Cerebellar nuclear complex (tissue), 1 donor: ENCODE measurements at places on chromosomes 1 and 21.

DNA sequence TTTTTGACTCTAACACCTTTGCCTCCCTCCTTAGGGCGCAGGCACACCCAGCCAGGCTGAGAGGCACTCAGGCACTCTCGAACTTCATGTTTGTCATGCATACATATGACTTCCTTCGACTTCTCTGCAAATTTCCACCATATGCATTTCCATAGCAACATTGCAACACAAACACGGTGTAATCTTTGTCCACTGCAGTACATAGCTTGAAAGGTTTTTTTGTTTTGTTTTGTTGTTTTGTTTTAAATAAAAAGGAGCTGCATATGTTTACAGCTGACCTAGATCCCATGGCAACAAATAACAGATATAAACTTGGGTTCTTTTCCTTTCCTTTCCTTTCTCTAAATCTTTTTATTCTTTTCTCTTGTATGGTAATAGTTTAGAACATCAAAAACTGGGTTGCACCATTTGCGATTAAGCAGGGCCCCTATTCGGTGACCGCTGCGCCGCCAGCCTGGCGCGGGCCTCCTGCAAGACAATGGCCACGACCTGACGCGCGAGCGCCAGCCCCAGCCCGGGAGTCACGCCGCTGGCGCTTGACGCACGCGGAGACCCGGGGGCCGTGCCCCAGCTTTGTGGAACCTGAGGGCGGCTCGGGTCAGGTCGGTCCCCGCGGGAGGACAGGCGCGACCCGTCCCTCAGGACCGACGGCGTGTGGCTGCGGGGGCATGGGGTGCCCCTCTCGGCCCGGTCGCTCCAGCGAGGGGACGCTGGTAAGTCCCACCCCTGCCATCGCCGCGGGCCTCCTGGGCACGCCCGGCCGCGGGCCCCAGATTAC lies 35.2 kb downstream of the CCN1 start:
- DNase-seq, result no peak

DNA sequence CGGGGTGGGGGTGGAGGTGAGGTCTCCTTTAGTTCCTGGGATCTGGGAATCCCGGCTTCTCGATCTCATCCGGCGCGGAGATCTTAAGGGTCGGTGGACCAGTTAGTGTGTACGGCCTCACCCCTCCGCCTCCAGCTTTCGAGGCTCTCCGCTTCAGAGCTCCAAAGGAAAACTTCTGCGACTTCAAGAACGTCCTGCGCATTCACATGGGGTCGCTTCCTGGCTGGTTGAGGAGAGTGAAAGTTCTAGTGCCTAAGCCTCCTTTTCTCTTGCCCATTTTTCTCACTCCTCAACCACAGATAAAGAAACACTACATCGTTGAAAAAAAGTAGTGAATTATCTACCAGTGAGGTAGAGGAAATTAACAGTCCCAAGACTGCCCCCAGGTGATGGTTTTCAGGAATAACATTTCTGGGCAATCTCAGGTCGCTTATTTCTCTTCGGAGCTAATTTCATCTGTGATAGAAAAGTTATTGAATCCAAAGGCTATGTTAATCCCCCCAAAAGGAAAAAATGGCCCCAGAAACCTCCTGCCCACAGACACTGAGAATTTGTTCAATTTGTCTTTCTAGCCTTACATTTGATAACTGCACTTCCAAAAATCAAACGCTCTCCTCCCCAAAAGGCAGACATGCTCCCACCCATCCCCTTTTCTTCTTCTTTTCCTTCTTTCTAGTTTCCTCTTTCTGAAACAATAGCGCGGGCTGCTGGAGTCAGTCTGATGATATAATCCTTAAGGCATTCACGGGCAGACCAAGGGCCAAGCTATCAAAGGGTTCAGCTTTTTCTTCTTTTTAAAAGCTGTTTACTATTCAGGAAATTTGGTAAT lies 20.6 kb upstream of the TBX15 start:
- no peak for DNase-seq

- DNase-seq, result no peak
Observed at GRCh38 chr1:204530932-204531331, 14.7 kb downstream of the MDM4 start.

- DNase-seq, result no peak
Observed at GRCh38 chr1:22804406-22804805, 93.8 kb downstream of the EPHB2 start.

DNA sequence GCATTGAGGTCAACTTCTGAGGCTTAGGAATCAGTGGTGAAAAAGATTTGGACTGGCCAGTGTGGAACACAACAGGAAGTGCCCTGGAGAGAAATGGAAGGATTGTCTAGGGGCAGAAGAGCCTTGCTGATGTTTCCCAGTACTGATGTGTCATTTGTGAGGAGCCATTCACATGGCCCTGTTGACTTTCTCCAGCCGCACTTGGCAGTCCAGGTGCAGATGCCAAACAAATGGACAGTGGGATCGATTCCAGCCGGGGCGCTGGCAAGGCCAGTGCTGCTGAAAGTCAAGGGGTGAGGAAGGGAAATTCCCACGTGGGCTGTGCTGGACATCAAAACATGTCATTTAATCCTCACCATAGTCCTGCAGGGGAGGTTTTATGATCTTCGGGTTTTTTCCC lies 4.9 kb upstream of the TRIM63 start:
- DNase-seq, result no peak

DNA sequence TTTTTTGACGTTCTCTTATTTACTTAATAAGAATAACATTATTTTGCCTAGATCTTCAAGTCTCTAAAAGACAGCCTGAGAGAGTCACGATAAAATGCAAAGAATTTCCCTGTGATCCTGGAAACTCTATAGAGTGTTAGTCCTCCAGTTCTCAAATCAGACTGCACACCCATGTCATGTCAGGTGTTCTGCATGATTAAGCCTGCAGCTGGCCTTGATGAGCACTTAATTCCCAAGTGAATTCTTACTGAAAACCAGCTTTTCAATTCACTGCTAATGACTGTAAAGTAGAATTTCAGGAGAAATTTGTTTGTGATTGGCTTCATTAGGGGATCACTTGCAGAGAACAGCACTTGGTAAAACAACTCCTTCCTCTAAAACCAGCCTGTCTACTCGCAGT lies 41.9 kb downstream of the CHML start:
- DNase-seq, result no peak

DNA sequence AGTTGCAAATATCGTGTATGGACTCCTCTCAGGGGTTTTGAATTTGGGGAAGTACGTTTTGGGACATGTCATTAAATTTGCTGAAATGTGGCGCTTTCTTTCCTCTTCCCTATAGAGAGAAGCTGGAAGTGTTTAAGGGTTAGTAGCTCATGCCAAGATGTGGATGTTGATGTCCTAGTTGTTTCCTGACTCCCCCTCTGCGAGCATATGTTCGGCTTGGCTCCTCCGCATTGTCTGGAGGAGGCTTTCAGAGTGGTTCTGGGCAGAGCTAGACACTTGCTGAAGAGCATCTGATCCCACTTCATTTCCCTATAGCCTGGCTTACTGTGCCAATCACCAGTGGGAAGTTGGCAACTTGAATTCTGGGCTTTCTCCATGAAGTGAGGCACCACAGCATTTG lies 347.4 kb upstream of the B3GALT2 start:
- DNase-seq, result no peak

- DNase-seq, result no peak
Observed at GRCh38 chr1:217272385-217272784, 358.5 kb downstream of the GPATCH2 start.

DNA sequence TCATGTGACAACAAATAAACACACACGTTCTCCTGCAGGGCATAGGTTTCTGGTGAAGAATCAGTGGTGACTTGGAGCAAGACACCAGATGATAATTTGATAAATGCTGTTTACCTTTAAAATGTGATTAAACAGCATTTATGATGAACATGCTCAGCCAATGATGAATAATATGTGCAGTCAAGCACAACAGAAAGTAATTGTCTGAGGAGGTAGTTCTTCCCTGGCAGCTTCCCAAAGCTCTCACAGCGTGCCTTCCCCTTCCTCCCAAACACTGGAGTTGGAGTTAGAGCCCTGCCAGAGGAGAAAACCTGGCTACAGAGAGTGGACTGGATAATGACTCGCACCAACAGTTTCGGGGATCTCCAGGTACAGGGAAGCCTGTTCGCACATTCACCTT lies 463.5 kb downstream of the SMYD3 start:
- no peak for DNase-seq

GRCh38 chr1:194367121-194367520 lies 1180.7 kb upstream of the B3GALT2 start:
- DNase-seq, result no peak

DNA sequence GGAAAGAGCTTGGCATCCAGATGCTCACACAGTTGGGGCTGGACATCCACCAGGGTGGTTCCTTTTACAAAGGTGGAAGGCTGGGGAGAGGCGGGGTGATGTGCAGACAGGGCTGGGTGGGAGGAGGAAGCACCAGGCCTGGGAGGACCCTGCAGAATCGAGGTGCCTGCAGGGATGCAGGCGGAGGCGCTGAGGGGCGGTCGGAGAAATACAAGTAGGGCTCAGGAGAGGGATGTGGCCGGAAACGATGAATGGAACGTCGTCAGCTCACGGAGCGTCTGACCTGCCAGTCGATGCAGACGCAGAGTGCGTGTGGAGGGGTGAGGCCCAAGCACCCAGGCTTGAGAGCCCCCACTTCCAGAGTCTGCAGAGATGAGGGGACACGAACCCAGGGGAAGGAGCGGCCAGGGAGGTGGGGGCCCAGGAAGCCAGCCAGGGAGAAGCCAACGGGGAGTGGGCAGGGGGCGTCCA lies 63.4 kb downstream of the TRIM11 start:
- no peak for DNase-seq

- no peak for DNase-seq
Observed at GRCh38 chr1:198117267-198117666, 39.5 kb upstream of the NEK7 start.

DNA sequence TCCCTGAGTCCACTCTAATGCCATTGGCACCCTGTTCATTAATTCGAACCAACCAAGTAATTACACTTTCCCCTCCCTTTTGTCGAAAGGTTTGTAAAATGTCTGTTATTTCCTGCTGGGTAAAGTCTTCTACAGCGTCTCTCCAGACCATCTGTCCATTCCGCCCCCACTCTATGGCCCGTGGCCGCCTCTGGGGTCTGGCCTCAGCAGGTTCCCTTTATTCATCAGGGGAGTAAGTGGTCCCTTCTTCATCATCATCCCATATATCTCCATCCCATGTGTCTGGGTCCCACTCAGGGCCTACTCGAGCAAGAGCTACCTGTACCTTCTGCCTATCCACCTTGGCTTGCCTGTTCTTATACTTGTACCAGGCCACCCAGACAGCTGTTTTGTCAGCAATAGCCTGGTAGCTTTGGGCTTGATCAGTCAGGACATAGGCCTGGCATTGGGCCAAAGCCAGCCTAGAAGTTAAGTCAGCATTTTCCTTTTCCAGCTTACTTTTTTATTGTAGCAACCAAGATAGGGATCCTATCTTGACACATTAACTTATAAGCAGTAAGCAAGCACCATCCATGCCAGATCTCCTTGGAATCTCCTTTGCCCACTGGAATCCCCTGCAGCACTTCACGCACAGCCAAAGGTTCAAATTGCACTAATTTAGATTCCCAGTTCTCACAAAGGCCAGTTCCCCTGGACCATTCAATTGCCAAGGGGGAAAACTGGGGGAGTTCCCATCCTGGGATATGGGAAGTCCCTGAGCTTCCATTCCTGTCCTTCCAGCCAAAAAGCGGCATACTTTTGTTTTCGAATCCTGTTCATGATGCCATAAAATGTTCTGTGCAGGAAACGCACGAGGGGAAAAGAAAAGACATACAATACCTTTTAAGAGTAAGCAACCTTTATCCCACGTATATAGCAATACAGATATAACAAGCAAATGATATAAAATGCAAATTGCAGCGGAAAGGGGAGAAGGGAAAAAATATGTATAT lies 6.6 kb upstream of the STUM start:
- no peak for DNase-seq

GRCh38 chr1:161037661-161038522 lies 872 bp downstream of the TSTD1 start:
- no peak for DNase-seq

DNA sequence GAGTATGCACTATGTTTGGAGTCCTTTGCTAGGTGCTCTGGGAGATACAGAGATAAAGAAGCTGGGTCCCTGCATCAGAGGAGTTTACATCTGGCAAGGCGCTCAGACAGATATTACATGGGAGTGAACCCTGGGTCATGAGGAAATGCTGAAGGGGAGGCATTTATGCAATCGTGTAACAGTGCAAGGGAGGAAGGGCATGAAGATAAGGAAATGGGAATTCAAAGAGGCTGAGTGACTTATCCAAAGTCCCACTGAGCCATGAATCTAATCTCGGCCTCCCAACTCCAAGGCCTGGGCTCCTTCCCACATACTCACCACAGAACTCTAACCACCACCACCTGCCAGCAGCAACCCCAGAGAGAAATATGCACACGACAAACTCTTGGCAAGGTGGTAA lies 51.6 kb downstream of the FAM163A start:
- no peak for DNase-seq

DNA sequence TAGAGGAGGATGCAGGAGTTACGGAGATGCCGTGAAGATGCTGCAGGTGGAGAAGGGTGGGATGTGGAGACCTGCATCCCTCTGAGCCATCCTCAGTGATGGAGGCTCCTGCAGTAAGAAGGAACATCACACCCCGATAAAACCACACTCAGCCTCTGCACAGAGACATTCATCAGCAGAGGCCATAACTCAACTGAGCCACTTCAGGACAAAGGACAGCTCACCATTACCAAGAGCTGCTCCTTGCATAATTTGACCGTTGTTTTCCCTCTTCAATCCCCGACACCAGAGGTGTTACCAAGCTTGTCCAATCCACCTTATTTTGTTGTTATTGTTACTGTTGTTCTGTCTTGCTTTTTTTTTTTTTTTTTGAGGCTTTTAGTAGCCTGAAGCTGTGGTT lies 543.9 kb downstream of the AJAP1 start:
- no peak for DNase-seq

DNA sequence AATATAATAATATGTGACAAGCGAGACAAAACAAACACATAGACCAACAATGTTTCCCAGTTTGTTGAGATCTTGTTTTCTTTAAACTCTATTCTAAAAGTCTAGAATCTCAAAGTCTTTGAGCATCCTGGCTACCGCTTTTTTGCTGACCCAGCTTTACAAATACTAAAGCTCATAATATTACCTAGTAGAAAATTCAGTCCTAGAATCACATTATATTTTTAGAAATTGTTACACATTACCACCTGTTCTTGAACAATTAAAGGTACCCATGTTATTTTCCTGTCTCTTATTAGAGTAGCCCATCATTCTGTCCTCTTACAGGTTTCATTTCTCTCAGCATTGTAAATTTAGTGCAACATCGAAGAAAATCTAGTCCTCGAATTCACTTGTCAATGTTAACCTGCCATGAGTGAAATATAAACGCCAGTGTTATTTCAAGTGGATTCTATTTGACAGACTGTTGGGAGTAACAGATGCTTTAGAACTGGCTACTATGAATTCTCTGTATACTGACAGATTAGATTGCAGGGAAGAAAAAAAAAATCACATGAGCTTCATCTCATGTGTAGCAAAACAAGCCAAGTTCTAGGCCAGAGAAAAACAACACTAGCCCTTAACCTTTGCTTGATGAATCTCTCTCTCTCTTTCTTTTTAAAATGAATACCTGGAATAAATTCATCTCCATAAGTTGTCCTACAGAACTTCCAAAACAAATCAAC lies 851.2 kb upstream of the ADAMTS5 start:
- DNase-seq, result no peak

GRCh38 chr1:107250169-107250568 lies 109.3 kb downstream of the NTNG1 start:
- no peak for DNase-seq
